ENCODE measurements at places on chromosomes 13 and 19. TPM values are rescaled to one million over a fixed set of nuclear protein-coding genes. Genes with fewer than 3 reads are reported as not detected.

Gene RINL
- total RNA-seq: 8.1 TPM

Gene GARIN5A
- 0.32 TPM for total RNA-seq

Gene IRGQ
- total RNA-seq: 23.1 TPM

Gene SLC6A16
- total RNA-seq: 0.15 TPM

Gene LMTK3
- total RNA-seq: 0.61 TPM

Gene TEX29
- total RNA-seq: not detected
